HFFc6 (cell line): ENCODE measurements at places on chromosomes 7 and 10. TPM values are rescaled to one million over a fixed set of nuclear protein-coding genes. Genes with fewer than 3 reads are reported as not detected.

Gene IKZF1
- total RNA-seq: not detected in 3 replicates

Gene ZNF503
- total RNA-seq: 9.8 to 15.9 TPM (median 11.6 TPM) in 3 replicates

Gene AGK
- total RNA-seq: 13.5 to 18.1 TPM (median 16.0 TPM) in 3 replicates

Gene CYP26A1
- not detected in 3 replicates for total RNA-seq

- no peak overlapping the region for H3K4me3 ChIP-seq
- DNase-seq: no peak
- H3K27me3 ChIP-seq: peaks cover 10% of the 10 kb centered on the region
- peaks cover 89% of the 10 kb centered on the region for H3K4me1 ChIP-seq
- H3K27ac ChIP-seq: peak overlapping the region; percentile 7; the same call in 1 of the 2 replicates
Measured at GRCh38 chr10:79098596-79099015, 29.8 kb downstream of the ZMIZ1 start.

GRCh38 chr10:122446668-122447423 is 7.6 kb upstream of the ARMS2 start:
- H3K4me3 ChIP-seq: no peak overlapping the region
- peaks cover 20% of the 10 kb centered on the region for H3K4me1 ChIP-seq
- no peak for DNase-seq
- no peak overlapping the region for H3K27ac ChIP-seq

DNA sequence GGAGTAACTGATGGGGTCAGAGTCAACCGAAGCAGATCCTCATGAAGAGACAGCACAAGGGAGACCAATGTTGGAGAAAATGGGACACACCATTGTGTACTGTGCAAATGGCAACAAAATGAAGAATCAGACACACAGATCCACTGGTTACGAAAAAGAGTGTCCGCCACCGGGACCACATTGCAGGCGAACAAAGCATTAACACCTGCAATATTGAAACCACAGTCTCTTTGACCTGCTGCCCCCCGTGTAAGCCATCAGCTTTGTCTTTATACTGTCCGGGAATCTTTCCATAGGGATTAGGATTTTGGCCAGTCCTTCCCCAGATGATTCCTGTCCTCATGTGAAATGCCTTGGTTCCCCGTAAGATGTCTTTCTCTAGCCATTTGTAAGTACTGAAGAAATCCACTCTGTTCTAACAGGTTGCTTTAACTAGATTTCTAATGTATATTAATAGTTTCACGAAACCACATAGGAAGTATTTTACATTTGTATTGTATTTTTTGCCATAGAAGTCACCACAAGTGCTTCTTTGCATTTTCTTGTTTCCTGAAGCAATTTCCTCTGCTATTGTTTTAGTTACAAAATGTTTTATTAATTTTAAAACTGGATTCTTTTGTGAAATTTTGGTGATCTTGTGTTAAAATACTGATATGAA is 140.8 kb upstream of the NFE2L3 start:
- no peaks in the 10 kb centered on the region for H3K36me3 ChIP-seq
- H3K4me1 ChIP-seq: no peaks in the 10 kb centered on the region
- H3K27ac ChIP-seq: no peak overlapping the region
